Skin of body (tissue), 3 donors: ENCODE measurements at places on chromosomes 1 and 21. TPM values are rescaled to one million over a fixed set of nuclear protein-coding genes. Genes with fewer than 3 reads are reported as not detected.

ERICH3 gene
- total RNA-seq: 0.10 TPM

HSD3B1 gene
- 1.2 TPM for total RNA-seq

ARHGAP29 gene
- total RNA-seq: 67.1 TPM

LCE2B gene
- 5.9 TPM for total RNA-seq

ECM1 gene
- total RNA-seq: 4.4 TPM

C1QC gene
- 24.7 TPM for total RNA-seq

C1orf210 gene
- total RNA-seq: 0.99 TPM

NCDN gene
- total RNA-seq: 7.0 TPM

OR2AK2 gene
- total RNA-seq: not detected

TMPRSS2 gene
- 0.69 TPM for total RNA-seq

LPAR3 gene
- total RNA-seq: 4.4 TPM

DDX20 gene
- total RNA-seq: 12.8 TPM

OPTC gene
- total RNA-seq: not detected
